Heart left ventricle (tissue), 16 donors: ENCODE measurements at places on chromosomes 13 and 19. TPM values are rescaled to one million over a fixed set of nuclear protein-coding genes. Genes with fewer than 3 reads are reported as not detected.

GIPC3 gene
- 1.2 TPM for polyA plus RNA-seq

TSSK6 gene
- polyA plus RNA-seq: 0.57 TPM

ZNF565 gene
- 2.6 TPM for polyA plus RNA-seq

ZNF726 gene
- polyA plus RNA-seq: 0.24 TPM

CALR3 gene
- not detected for polyA plus RNA-seq

DIRAS1 gene
- 168 TPM for polyA plus RNA-seq
